Nucleus accumbens (tissue), 56 donors: ENCODE measurements at places on chromosomes 13 and 19.
A peak's percentile ranks its signal among the peaks of the same experiment; 100 is the strongest.

DNA sequence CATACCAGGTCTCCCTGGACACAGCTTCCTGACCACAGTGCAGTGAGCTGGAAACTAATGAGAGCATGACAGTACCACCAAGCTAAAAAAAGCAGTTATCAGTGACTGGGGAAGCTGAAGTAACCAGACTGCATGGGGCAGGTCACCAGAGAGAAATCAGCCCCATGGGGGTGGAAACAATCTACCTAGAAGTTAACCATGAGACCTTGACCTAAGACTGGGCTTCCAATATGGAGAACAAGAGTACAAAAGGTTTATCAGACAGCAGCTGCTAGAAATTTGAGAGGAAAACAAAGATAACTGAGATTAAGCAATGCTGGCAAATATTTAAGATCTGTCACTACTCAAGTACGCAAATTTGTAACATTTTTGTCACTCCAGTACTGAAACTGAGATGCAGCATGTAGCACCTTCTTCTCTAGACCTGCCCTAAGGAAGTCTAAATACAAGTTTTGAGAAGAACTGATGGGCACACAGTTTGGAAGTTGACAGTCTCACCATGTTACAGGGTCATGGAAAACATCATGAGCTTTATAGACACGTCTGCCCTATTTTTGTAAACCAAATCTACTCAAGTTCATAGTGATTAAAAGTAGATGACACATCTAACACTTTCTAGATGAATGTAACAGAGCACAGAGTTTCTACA is 2641.8 kb upstream of the PCDH20 start:
- DNase-seq, result no peak

DNA sequence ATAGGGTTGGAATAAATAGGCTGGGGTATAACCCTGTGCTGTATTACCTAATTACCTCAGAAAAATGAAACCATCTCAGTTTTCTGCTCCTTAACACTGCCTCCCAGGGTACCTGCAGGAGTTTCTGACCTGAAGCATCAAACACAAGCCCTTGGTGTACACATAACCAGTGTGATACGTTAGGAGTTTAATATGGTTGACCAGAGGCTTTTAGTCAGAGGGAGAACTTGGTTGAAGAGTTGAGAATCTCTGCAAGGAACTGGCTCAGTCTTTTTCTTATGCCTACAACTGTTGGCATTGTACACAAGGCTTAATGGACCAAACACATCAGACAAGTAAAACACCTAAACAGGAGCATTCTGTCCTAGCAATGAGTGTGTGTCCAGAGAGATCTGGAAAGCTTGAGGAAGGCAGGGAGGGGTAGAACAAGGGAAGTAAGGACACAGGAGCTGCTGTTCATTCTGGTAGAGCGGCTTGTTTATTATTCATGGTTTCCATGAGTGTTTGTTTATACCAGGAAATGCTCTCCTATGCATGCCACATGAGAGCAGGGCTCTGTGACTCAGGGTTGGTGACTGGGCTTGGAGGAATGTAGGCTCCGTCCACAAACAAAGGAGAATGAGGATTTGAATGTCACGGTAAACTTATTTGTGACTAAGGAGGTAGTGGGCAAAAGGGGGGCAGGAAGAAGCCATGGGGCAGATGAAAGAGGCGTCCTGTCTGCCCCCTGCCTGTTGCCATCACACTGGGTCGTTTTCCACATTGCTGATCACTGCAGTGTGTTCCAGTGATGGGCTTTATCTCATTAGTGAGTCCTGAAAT is 11.9 kb upstream of the SPATA13 start:
- no peak for DNase-seq

- no peak for DNase-seq
Observed at GRCh38 chr19:14150041-14150769, 13.8 kb upstream of the ASF1B start.

GRCh38 chr13:59780058-59780457 is 383.7 kb downstream of the DIAPH3 start:
- DNase-seq, result no peak

GRCh38 chr13:99044764-99045163 is 66.9 kb upstream of the DOCK9 start:
- no peak for DNase-seq

DNA sequence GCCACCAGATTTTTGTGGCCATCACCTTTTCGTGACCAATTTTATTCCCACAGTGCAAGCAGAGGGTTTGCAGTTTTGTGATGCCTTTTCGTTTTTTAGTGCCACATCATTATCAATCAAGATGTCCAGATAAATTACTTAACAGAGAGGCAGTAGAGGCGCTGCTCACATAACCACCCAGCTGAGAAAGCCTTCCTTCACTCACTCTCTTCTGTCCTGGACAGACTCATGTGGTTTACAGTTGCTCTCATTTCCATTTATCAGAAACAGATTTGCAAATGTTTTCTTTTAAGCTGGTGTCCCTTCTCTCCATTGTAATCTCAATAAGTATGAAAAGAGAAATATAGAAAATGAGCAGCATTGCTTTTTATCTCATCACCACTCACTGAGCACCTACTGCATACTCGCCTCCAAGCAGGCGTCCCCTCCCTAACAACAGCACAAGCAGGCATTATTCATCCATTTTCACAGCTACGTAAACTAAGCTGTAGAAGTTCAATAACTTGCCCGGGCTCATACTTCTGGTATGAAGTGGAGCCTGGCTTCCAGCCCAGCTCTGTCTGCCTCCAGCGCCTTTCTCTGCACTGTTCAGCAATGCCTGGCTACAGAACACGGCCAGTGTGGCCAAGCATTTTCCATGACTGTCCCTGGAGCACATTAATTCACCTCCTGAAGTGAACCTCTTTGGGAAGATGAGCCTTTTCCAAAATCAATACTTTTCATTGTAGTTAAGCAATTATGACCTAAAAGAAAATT is 34.6 kb upstream of the KATNAL1 start:
- peak; percentile 44 for DNase-seq

- no peak for DNase-seq
Observed at GRCh38 chr19:7801020-7801570, 28.9 kb upstream of the EVI5L start.

GRCh38 chr19:7120499-7120898 is 51.0 kb downstream of the ZNF557 start:
- DNase-seq, result no peak

DNA sequence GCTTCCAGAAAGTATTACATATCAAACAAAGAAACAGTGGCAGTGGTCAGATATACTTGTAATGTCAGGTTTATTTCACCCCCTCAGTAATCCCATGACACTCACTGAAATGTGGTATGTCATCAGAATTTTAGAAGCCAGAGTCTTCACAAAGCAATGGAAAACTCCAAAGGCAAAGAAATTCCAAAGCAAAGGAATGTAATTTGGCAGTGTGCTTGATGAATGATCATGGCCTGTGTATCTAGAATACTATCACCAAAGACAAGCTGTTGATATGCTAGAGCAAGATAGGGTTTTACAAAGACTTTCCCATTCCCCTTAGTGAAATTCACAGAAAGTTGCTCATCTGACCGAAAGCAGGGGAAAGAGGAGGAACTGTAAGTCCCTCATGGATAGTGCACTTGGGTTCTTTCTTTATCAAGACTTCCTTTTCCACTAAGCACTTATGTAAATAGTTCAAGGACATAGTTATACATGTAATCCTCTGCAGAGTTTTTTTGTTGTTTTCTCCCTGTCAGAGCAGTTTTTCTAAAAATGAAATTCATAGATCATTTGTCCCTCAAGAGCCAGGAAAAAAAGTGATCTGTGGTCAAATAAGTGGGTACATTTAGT is 243.4 kb downstream of the NHLRC3 start:
- no peak for DNase-seq

DNA sequence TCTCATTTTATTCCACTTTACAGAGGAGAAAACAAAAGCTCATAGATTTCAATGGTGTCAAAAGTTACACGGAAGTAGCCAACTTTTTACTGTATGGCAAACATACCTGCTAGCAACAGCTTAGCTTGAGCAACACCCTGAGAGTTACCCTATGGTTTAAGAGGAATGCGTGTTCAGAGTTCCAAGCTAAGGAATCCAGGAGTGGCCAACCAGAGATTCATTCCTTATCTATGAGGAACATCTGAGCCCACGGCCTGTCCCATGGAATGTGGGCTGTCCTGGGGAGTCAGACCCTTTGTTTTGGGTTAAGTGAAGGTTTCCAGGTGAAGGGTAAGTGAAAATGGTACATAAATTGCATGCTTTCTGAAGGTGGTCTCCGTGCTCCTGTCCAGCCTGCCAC is 67.5 kb downstream of the STARD13 start:
- DNase-seq, result no peak

GRCh38 chr19:35612224-35612558 is 344 bp upstream of the HAUS5 start:
- no peak for DNase-seq

- no peak for DNase-seq
Observed at GRCh38 chr19:18319591-18320135, 3.2 kb downstream of the LSM4 start.

GRCh38 chr13:112652512-112653070 is 37.2 kb upstream of the ATP11A start:
- DNase-seq, result no peak

DNA sequence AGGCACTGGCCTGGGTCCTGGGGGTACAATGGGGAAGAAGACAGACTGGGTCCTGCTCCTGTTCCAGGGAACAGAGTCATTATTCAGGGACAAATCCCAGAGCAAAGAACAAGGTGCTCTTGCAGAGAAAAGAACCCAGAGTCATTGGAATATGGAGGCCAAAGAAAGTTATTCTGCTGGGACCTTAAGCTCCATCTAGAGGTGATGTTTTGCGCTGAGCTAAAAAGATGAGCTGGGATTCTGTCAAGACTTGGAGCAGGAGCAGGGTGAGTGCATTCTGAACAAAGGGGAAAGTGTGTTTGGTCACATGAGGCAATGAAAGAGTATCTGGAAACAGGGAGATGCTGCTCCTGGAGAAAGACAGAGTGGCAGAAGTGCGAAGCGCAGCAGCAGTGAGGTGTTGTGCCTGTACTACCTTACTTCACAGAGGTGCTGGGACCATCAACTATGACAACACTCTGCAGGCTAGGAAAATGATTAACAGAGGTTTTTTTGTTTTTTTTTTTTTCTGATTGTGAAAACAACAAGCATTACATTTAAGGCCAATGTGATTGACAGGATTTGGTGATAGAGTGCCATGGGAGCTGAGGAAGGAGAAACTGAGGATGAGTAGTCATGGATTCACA is 95.3 kb upstream of the TNFSF11 start:
- DNase-seq, result no peak

- DNase-seq, result no peak
Observed at GRCh38 chr13:23817830-23818229, 71.4 kb downstream of the MIPEP start.

DNA sequence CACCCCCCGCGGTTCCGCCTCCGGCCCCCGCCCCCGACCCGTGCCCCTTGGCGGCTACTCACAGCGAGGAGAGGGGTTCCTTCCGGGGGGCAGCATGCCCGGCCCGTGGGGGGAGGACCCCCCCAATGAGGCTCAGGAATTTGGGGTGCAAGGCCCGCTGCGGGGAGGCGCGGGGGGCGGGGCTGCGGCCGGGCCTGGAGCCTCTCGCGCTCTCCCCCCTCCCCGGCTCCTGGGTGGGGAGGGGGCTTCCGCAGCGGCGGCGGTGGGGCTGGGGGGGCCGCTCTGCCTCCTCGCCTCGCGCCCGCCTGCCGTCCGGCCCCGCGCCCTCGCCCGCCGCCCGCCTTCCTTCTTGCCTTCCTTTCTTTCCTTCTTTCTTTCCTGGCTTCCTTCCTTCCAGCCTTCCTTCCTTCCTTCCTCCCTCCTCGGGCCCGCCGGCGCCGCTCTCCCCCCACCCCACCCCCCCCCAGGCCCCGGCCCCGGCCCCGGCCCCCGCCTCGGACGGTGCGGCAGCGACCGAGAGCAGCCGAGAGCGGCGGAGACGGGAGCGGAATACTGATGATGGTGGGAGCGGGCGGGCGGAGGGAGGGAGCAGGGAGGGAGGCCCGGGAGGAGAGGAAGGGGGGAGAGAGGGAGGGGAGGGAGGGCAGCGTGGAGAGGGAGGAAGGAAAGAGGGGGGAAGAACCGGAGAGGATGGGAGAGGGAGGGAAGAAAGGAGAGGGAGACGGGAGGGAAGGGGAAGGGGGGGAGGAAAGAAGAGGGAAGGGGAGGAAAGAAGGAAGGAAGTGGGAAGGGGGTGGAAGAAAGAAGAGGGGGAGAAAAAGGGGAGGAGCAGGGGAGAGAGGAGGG is at the start of gene LRRC4B:
LRRC4B (minus strand) TSS at position 554 of the 846 bp plus-strand sequence. CDS start 19,597 bp downstream, outside the sequence.
- DNase-seq, result no peak

DNA sequence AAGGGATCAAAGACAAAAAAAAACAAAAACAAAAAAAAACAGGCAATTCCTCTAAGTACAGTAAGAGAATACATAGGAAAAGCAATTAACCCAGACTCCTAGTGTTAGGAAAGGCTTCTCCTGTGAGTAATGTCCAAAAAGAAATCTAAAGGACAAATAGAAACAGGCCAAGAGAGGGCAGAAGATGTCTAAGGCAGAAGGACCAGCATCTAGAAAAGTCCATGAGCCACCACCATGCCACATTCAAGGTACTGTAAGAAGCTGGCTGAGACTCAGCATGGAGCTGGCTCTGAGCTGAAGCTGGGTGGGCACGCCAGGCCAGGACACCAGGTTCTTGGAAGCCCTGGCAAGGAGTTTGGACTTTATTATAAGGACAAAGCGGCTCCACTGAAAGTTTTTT is 118.1 kb upstream of the FRY start:
- DNase-seq, result no peak

- no peak for DNase-seq
Observed at GRCh38 chr19:14400951-14401431, 18.1 kb downstream of the DDX39A start.

DNA sequence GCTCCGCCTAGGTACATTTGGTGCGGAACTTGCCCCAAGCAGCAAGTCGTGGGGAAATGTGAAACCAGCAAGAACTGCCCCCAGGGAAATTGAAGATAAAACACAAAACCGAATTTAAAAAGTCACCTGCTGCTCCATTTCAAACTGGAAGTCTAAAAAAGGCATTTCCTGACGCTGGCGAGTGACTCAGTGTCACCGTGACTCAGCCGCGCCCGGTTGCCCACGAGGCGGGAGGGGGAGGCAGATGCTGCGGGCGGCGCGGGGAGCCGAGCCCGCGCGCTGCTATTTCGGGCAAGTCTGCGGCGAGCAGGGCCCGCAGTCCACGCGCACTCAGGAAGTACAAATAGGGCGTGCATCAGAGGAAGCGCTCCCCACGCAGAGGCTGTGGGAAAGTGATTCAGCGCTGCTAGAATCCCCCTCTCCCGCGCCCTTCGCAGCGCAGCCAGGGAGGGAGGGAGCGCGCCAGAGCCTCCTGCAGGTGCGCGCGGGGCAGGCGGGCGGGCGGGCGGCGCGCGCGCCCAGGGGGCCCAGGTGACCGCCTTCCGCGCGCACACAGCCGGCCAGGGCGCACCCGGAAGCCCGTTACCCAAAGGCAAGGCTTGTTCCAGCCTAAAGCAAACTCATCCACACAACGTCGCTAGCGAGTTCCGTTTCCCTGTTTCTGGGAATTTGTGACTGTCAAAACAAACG is 168.8 kb downstream of the COL4A1 start:
- peak; percentile 60 for DNase-seq

- DNase-seq, result no peak
Observed at GRCh38 chr13:108281901-108282300, 12.4 kb downstream of the TNFSF13B start.

GRCh38 chr13:31055589-31055988 is 106.1 kb downstream of the HSPH1 start:
- DNase-seq, result no peak

GRCh38 chr13:26867451-26868091 is 107.0 kb upstream of the GPR12 start:
- no peak for DNase-seq

GRCh38 chr13:43475140-43475539 is 311.6 kb downstream of the ENOX1 start:
- DNase-seq, result no peak

- no peak for DNase-seq
Observed at GRCh38 chr13:34857558-34858325, 84.3 kb upstream of the NBEA start.

- no peak for DNase-seq
Observed at GRCh38 chr13:95505265-95505664, 47.3 kb upstream of the CLDN10 start.
